ENCODE measurements at places on chromosomes 6 and 20.

GRCh38 chr6:63403725-63404124 lies 83.9 kb upstream of the LGSN start:
- no peak for DNase-seq

- DNase-seq: no peak
Observed at GRCh38 chr6:132604635-132605152, 15.2 kb upstream of the TAAR5 start.

DNA sequence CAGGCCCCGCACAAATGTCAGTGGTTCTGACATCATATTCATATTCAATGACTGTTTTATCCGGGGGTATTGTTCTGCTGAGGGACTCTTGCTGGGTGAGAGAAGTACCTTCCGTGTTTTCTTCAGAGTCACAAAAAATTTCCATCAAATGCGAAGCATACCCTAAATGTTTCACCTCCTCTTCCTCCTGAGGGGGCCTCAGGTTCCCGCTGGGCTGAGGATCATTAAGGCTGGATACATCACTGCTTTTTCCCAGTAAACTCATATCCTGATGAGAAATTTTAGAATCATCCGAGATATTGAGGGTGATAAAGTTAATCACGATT lies 42.8 kb downstream of the IL20RA start:
- no peak for DNase-seq

DNA sequence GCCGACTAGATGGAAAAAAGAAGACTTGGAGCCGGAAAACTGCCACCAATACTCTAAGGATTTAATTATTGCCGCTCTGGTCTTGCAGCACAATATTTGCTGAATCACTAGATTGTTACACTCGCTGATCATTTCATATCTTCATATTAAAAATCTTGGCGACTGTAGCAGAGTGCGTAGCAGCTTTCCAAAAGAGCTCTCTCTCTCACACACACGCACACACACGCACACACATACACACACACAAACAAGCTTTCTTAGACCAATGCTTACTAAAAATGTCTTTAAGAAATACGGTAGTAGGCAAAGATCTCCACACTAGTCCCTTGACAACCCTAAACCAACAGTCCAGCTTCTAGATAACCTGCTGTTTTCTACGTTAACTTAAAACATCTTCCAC lies 7.7 kb downstream of the GRIK2 start:
- no peak for DNase-seq

DNA sequence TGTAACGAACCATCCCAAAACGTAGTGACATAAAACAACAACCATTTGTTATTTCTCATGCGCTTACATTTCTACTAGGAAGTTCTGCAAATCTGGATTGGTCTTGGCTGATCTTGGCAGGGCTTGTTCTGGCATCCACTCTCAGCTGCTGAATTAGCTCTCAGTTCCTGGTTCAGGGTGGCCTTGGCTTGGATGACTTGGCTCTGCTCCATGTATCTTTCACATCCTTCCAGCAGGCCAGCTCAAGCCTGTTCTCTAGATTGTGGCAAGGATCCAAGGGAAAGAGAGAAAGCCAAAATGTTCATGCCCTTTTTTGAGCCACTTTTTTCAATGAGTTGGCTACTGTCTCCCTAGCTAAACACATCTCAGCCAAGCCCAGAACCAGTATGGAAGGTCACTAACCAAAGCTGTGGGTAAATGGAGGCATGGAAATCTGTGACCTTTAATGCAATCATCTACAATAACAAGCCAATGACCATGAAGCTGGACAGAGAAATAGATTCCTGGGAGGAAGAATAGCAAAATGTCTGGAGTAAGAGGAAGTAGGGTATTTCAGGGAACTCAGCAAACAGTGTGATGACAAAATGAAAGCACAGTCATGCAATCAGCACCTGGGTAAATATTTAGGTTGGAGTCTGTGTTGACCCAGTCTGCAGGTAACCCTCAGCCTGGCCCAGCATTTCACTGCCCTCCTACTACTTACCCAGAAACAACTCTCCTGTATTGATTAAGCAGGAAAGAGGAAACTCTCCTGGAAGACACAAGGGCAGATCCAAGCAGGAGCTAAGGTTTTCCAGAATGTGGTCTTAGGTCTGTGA lies 32.7 kb upstream of the SNAP25 start:
- no peak for DNase-seq

GRCh38 chr20:9566977-9567376 lies 52.6 kb downstream of the LAMP5 start:
- no peak for DNase-seq

Data from stimulated activated CD8-positive, alpha-beta memory T cell treated with anti-CD3 and anti-CD28 coated beads, Interleukin-7, amount 100 ng/mL, for 1 hour (primary cell).